ENCODE measurements at places on chromosomes 6 and 20.
A peak's percentile ranks its signal among the peaks of the same experiment; 100 is the strongest.

- DNase-seq = peak; percentile 7
Measured at GRCh38 chr6:16092990-16093389, 35.9 kb upstream of the MYLIP start.

- DNase-seq = no peak
Measured at GRCh38 chr6:143079325-143079640, 18.6 kb downstream of the AIG1 start.

DNA sequence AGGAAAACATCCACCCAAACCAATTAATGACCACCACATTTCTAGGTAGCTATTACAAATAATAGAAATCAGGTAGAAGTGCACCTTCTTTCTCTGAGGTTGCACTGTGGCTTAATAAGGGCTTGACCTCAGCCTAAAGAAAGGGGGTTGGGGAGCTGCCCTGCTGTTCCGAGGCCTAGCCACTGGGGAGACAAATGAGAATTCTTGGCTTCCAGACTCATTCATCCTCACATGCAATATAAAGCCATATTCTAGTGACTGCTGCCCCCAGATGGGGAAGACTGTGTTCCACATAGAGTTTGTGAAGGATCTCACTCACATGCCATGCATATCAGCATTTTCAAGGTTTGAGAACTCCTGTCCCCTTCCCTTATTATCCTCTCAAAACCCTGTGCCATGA is 22.9 kb downstream of the SAYSD1 start:
- DNase-seq = no peak

GRCh38 chr6:155909710-155910109 is 454.1 kb upstream of the NOX3 start:
- DNase-seq = no peak

- DNase-seq = no peak
Measured at GRCh38 chr6:40056865-40057264, 122.6 kb upstream of the MOCS1 start.

DNA sequence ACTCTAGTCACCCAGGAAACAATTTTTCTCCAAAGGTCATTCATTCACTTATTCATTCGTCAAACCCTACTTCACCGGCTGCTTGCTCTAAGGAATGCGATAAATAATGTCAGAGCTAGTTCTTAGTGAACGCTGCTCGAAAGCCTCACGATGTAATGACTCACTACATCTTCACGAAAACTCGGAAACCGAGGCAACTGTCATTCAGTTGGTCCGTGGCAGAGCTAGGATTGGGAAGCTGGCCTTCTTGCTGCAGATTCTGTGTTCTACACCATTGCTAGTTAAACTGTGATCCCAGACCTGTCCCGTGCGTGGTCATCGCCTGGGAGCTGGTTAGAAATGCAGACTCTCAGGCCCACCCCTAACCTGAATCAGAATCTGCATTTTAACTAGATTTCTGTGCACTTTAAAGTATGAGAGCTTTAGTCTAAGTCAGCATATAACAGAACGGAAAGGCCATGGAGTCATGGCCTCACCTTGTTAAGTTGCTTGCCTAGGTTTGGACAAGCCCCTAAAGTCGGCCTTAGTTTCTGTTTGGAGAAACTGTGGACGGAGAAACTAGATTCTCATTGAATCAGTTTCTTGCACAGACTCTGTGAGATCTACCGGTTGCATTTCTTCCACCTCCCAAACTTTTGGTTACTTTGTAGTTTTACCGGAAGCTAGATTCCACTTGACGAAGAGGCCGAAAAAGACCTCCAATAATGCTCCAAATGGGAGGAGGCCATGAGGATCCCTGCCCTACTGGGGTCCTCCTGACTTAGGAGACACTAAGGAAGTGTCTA is 651 bp upstream of the CCND3 start:
- peak; percentile 99 for DNase-seq

DNA sequence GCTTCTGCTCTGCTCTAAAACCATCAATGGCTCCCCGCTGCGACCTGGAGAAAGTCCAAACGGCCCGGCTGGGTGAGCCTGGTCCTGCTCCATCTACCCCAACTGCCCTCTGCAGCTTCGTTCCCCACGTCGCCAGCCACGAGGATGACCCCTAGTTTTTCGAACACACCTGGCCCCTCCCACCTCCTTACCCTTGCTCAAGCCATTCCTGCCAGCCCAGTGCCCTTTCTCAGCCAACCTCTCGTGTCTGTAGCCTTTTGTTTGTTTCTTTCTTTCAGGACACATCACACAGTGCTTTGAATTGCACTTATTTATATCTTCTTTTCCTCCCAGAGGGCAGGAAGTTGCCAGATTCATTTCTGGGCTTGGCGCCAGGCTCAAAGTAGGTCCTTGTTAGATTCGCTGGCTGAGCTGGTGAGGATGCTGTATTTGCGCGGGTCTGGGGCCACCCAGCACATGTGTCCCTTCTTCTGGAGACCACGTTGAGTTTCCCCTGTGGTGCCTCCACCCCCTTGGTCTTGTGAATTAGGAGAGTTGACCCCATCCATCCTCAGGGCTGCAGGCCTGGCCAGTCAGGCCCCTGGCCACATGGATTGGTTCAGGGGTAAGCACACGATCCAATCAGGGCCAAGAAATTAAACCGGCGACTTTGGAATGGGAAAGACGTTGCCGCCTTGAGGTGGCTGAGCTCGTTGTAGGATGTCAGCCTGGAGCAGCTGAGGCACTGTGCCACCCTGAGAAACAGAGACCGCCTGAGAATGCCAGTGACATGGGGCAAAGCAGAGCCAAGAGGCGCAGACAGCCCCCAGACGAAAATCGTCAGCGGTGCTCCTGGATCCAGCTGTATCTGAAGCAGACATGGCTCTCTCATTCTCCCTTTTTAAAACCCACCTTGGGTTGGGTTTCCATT is 156.0 kb downstream of the CEBPB start:
- DNase-seq = peak; percentile 84

DNA sequence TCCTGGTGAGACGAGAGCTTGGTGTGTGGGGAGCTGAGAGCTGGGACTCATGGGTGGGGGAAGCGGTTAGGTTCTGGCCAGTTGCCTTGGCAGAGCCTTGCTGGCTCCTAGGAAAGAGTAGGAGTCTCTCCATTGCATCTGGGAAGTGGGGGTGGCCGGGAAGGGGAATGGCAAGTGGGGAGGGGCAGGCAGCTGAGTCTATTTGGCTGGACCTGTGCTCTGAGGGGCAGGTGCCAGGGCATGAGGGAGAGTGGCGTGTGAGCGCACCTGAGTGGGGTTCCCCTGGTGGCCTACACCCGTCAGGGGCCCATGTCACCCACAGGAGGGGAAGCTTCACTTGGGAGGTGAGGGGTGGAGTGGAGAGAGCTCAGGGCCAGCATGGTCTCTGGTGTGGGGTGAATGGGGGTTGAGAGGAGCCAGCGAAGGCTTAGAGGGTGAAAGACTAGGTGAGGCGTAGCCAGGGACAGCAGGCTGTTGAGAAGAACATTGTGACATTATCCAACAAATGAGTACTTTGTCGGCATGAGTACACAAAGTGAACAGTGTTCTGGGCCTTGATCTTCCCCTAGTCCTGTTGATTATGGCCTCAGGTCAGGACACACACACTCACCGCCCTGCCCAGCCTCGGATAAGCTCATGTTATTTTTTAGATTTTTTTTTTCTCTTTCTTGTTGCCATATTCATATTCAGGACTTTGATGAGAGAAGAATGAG is 59.8 kb downstream of the FAM120B start:
- DNase-seq = no peak

- no peak for DNase-seq
Measured at GRCh38 chr6:168117942-168118341, 38.9 kb upstream of the FRMD1 start.

Measured in amniotic epithelial cell (primary cell).